ENCODE measurements at places on chromosomes 16 and 17.

GRCh38 chr17:80990921-80991644 lies 558 bp upstream of the CHMP6 start:
- DNase-seq: no peak

GRCh38 chr17:4947010-4947410 lies 1.3 kb downstream of the PFN1 start:
- no peak for DNase-seq

DNA sequence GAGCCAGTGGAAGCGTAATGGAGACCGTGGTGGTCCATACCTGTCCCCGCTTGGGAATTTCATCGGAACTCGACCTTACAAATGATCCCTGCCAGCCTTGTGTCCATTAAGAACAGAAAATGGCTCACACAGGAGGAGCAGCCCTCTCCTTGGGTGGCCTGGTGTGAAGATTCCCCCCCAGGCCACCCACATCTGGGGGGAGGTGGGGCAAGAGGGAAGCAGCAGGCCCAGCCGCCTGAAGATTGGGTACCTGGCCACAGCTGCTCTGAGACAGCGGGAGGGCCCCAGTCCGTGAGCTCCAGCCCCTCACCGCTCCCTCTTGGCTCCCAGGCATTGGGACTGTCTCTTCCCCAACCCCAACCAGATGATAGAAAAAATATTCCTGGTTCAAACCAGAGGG lies 277.8 kb upstream of the FOXF1 start:
- DNase-seq: no peak

- DNase-seq: no peak
Observed at GRCh38 chr17:19242323-19242722, 5.2 kb downstream of the EPN2 start.

DNA sequence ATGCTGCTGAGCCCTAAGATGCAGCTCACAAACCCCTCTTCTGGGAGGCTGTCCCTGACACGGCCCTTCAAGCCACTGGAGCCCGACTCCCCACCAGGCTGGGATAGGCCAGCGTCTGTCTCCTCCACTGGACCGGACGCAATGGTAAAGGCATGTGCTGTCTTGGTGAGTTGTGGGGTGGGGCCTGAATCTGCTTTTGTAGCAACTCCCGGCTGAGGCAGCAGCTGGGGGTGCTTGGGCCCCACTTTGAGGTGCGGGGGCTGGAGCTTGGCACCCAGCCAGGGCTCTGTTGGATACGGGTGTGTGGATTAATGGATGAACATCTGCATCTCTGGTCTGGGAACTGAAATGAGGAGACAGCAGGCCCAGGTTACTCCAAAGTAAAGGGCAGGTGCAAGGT lies 3.5 kb upstream of the NLRC3 start:
- no peak for DNase-seq

DNA sequence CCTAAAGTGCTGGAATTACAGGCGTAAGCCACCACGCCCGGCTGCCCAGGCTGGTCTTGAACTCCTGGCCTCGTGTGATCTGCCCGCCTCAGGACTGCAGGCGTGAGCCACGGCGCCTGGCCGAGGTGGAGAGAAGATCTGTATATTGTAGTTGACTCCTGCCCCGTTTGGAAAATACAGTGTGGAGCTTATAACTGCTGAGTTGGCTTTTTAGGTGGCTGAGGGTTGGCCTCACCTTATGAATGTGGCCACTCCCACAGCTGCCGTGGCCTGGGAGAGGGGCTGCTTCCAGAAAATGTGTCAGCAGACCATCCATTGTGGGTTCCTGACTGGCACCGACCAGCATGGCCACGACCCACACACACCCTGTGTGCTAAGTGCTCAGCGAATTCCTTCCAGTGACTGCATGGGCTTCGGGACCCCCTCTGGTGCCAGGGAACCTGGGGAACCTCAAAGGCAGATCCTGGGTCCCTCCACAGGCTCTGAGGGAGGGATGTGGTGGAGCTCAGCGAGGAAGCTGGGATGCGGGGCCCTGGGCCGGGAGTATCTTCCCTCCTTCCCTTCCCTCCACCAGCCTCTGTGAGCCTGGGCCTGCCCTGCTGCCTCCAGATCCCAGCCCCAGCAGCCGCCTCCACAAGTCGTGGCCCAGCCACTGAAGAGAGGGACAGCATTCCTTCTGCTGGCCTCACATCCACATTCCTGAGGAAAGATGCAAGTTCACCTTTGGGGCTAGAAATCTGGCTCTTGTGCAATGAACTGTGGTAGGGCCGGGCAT lies 10.9 kb upstream of the RAB11FIP3 start:
- no peak for DNase-seq

GRCh38 chr17:82152114-82152513 lies 54.1 kb upstream of the FASN start:
- DNase-seq: no peak

DNA sequence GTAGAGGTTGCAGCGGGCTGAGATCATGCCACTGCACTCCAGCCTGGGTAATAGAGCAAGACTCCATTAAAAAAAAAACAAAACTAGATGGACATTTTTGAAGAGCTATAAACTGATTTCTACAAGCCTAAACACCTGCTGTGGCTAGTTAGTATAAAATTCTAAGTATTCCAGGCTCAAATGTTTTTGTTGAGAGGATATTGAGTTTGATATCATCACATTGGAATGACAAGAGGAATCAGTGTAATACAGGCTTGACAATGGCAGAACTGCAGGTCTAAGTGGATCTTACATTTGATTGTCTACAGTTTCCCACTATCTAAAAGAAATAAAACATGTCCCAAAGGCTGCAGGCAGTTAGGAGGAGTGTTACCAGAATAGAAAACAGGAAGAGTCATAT lies 23.9 kb upstream of the DLX3 start:
- DNase-seq: no peak

DNA sequence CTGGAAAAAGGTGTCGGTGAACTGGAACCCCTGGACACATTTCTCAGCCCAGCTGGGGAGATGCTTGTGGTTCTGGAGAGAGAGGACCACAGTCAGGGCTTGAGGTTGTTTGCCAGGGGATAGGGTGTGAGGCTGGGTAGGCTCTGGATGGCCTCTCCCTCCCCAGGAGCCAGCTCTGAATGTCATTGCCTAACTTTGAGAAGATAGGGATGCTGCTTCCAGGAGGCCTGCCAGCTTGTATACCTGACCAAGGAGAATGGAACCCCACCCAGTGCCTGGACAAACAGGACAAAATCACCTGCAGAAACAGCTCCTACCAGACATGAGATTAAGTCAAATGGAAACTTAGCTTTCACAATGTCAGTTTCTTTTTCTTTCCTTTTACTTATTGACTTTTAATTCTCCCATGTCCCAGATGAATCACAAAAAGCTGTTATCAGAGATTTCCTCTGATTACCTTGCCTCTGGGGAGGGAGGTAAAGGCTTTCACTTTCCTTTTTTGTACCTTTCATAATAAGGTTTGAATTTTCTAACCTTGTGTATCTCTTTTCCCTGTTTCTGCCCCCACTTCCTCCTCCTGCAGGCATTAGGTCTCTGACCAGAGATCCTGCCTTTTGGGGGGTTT lies 29.8 kb upstream of the PLLP start:
- no peak for DNase-seq

GRCh38 chr17:66952031-66952524 lies 12.4 kb upstream of the CACNG4 start:
- DNase-seq: peak; percentile 56

DNA sequence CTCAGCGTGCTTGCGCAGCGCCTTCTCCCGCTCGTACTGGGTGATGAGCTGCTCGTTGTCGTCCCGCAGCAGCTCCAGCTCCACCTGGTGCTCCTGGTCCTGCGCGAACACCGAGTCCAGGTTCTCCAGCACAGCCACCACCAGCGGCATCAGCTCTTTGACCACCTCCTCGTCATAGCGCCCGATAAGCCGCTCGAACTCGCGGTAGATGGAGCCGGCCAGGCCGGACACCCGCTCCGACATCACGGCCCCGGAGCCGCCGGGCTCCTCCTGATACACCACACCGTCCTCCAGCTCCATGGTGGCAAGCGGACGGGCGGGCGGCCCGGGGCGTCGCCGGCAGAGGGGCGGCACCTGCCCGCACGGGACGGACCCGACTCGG lies 320 bp downstream of the SPAG9 start:
- DNase-seq: no peak

GRCh38 chr17:71502443-71502842 lies 618.4 kb upstream of the SOX9 start:
- no peak for DNase-seq

- DNase-seq: no peak
Observed at GRCh38 chr16:50618238-50618918, 62.7 kb downstream of the SNX20 start.

DNA sequence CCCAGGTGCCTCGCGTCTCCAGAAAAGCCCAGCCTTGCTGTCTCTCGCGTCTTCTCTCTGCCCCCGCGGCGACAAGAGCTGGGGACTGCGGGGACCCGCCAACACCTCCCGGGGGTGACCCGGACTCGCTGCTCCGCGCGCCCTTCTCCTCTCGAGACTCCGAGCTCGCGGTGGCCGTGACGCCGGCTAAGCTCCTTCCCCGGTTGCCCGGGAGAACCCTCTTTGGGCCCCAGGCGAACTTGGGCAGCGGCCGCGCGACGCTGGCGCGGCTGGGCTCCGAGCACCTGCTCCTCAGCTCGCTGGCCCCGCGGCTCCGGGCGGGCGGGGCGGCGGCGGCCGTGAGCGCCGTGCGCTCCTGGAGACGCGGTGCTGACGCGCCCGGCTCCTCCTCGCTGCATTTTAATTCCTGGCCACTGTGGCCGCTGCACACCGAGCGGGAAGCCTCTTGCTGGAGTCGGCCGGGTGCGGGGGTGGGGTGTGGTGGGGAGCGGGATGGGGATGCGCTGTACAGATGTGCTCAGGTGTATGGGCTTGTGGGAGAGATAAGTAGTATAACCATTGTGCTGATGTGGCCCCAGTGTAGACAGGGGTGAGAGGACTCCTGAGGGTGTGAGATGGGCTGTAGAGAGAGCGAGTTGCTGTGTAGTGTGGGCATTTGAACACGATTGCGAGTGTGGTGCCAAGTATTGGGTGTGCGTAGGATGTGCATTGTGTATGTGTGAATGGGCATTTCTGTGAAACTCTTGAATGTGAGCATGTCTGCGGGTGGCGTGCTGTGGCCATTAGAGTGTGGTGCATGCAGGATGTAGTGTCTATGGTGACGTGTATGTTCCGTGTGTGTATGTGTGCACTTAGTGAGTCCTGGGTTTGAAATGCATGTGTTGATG lies at the start of gene ASIC2:
TSS of gene ASIC2 (minus strand) at position 315 of the 887 bp plus-strand sequence.
- DNase-seq: no peak

- DNase-seq: no peak
Observed at GRCh38 chr17:72719206-72719577, 373.3 kb downstream of the SLC39A11 start.

GRCh38 chr17:36627101-36627500 lies 25.7 kb downstream of the MRM1 start:
- no peak for DNase-seq

- no peak for DNase-seq
Observed at GRCh38 chr16:19481296-19481695, 40.6 kb downstream of the GDE1 start.

GRCh38 chr16:49021136-49021535 lies 260.5 kb downstream of the CBLN1 start:
- no peak for DNase-seq

DNA sequence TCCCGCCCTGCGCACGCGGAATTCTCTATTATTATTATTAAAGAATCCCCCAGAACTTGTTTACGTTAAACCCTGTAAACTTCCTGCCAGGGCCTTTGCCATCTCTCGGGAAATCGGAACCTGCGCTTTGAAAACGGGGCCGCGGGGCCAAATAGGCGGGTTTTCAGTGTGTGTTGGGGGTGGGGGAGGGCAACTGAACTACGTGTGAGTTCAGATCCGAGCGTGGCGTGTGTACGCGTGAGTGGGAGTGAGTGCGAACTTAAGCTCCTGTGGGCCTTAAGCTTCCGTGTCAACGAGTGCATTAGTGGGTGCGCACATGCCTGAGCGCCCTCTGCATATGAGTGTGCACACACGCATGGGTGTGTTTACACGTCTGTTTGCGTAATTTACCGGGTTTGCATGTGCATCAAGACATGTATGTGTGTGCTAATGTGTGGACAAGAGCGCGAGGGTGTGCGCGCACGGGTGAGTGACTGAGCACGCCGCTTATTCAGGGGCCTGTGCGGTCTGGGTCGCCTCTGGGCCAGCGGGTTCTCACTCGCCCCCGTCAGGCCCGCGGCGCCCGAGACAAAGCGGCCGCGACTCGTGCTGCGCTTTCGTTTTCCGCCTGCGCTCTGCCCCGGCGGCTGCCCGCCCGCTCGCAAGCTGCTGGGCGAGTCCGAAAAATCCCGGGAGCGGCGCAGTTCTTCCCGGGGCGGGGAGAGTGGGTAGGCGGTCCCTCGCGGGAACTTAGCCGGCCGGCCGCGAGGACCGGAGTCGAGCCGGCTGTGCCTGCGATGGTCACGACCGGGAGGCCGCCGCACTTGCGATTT lies 1.2 kb upstream of the FOXF1 start:
- peak; percentile 72 for DNase-seq

DNA sequence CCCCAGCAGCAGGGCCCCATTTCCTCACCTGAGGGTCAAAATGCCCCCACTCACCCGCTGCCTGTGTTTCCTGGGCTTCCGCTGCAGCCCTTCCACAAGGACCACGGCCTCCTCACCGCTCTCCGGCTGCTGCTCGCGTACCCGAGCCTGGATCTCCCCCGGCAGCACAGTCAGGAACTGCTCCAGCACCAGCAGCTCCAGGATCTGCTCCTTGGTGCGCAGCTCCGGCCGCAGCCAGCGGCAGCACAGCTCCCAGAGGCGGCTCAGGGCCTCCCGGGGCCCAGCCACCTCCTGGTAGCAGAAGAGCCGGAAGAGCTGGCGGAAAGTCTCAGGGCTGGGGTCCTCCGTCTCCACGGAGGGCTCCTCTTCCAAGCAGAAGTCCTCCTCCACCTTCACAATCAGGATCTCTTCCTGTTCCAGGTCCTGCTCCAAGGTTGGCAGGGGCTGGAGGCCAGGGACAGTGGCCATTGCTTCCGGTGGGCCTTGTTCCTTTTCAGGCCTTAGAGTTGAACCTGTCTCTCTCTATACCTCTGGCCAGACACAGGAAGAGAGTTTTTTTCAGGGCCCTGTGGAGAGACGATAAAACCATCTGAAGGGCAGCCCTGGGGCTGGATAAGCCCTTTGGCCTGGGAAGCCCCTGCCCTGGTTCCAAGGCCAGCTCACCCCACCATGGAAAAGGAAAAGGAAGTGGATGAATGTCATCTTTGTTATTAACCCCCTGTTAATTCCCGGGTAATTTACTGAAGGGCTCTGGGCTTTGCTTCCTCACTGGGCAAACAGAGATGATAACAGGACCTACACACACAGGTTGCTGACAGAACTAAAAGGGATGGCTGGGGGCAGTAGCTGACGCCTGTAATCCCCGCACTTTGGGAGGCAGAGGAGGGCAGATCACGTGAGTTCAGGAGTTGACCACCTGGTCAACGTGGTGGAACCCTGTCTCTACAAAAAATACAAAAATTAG lies 1.2 kb downstream of the ZNF500 start:
- DNase-seq: no peak

All from AG09319 (cell line).